ENCODE measurements at places on chromosomes 5 and 9. TPM values are rescaled to one million over a fixed set of nuclear protein-coding genes. Genes with fewer than 3 reads are reported as not detected.

DNA sequence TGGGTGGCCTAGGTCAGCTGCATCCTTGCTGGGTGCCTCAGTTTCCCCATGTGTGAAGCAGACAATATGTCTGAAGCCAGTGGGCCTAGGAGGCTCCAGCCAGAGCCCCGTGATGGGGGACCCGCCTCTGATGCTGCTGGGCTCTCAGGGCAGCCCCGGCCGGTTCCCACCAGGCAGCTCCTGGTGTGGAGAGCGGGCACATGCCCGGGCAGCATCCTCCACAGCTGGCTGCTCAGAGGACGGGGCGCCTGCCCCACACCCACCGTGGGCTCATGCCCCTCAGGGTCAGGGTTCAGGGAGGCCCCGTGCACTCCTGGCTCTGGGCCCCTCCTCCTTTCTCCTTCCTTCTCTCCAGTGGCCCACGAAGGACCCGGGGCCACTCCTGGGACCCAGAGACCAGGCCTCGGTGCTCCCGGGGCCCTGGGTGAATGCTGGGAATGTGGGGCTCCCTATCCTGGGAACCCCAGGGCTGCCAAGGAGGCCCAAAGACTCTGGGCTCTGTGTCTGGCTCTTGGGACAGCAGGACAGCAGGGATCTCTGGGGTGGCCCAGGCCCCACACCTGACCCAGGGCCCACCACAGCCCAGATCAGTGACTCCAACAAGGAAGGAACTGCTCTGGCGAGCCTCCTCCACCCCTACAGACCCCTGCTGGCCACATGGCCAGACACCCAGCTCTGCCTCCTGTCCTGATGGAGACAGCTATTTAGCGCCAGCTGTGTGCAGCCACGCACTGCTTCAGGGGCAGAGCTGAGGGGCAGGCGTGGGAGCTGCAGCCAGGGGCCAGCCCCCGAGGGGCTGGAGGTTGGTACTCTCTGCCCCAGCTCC is 39.5 kb upstream of the EGFL7 start:
- no peak for DNase-seq

DNA sequence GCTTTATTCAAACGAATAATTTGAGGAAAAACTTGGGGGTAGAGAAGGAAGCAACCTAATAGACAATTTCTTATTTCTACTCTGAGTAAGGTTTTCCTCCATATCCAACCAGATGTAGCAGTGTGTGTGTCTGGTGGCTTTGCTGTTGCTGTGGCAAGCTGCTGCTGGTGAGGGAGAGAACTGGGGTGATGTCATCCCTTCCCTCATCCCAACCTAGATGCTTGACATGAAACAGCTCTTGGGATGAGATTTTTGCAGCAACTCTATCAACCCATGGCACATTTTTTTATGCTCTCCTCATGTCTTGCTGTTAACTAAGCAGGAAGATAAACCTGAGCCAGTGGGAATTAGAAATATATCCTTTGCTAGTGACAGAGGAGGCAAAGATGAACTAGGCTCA is 135.8 kb downstream of the PCSK1 start:
- no peak for DNase-seq

The DRD1 gene
- not detected for total RNA-seq

- peak; percentile 45 for DNase-seq
Observed at GRCh38 chr9:83620841-83621636, 1.9 kb upstream of the IDNK start.
